Stimulated activated CD8-positive, alpha-beta memory T cell treated with anti-CD3 and anti-CD28 coated beads, Interleukin-4, amount 100 ng/mL, for 1 hour (primary cell): ENCODE measurements at places on chromosomes 4 and X.

GRCh38 chrX:135264206-135264605, 12.3 kb downstream of the ETDA start:
- DNase-seq: no peak

DNA sequence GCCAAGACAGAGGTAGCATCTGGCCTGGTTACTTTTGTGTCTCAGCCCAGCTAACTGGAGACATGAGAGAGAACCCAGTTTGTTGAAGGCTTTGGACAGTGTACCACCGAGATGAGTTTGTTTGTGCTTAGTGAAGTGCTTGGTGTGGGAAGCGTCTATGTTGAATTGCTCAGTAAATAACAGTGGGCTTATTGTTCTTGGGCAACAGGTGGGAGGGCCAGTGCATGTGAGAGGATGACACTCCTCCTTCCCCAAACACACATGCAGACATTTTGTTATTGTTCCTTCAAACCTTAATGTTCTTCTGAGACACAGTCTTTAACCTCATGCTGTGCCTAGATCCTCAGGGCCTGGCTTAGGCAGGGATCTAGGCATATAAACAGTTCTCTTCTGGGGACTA, 39.7 kb downstream of the MSN start:
- DNase-seq: no peak

DNA sequence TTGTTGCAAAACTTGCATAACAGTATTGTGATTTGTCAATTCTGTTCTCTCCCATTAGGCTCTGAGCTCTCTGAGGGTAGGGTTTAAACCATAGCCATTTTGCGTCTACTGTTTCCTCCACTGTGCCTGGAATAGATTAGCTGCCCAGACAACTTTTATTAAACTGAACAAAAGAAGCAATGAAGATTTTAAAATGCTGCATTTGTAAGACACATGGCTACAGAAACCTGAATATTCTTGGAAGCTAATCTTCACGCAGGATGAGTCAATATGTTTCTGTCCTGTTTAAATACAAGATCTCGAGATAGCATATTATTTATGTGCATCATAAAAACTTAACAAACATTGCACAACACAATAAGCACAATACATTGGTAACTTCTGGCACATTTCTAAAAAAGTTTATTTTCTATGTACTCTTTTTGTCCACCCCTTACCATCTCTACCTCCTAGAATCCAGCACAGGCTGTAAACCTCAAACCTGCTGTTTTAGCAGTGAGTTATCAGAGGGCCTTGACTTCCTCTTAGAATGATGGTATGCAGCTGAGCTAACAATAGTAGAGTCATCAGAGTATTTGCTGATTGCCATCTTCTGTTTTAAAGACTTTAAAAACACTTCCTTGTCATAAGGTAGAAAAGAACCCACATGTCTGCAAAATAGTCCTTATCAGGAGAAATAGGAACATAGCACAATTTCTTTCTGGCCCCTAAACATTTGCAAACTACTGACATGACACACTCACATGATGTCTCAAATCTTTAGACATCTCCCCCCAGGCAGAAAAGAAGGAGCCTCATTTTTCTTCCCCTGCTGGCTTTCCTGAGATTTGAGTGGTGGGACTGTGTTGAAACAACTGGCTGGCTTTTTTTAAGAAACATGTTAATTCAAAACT, 10.6 kb upstream of the CCNG2 start:
- no peak for DNase-seq

DNA sequence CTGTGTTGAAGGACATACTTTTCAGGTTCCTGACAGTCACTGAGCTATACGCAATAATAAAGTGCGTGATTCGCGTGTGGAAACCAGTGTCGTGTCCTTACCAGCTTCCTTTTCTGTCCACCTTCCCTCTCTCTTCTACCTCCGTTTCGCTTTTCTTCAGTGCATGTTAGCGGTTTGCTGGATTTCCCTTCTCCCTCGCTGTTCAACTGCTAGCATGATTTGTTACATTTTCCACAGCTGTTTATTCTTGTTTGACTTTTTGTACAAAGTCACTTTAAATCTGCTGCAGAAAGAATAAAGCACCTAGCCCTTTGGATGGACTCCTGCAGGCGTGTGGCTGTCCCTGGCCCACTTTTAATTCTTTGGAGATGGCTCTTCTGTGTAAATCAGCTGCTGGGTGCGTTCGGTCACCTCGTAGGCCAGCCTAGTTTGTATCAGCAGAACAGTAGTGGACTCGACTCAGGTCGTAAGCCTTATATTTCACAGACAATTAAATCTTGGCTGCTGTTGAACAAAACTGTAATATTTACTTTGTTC, 8.9 kb upstream of the HAND2 start:
- DNase-seq: no peak

GRCh38 chr4:155495572-155496293, 119.0 kb upstream of the MAP9 start:
- DNase-seq: no peak

GRCh38 chr4:4734425-4734824, 125.0 kb upstream of the MSX1 start:
- no peak for DNase-seq

DNA sequence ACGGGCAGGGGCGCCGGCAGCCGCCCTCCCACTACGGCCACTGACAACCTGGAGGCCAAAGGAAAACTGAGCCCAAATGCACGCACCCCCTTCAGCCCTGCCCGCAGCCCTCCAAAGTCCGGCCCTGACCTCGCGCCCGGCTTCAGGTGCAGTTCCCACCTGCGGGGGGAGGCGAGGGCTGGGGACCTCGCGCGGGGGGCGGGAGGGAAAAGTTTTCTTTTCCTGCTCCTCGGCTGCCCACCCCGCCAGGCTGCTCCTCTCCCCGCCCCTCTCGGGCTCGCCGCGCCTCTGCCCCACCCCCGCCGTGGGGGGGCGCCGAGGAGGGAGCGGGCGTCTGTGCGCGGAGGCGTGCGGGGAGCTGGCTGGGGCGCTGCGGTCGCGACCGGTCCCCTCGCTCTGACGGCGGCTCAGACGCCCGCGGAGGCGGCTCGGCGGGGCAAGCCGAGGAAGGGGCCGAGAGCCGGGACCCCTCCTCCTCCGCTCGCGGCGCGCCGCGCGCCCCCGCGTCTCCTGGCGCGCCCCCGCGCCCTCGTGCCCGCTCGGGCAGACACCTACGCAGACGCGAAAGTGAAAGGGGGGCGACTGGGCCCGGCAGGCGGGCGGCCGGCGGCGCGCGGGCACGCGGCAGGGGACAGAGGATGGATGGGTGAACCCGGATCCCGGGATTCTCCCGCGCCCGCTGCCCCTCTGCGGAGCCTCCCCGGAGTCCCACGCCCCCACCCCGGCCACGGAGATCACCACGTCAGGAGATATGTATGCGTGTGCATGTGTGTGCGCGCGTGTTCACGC, 3.1 kb upstream of the NR3C2 start:
- peak; percentile 56 for DNase-seq

- DNase-seq: no peak
Measured at GRCh38 chrX:73849073-73849472, 286.1 kb downstream of the CHIC1 start.

DNA sequence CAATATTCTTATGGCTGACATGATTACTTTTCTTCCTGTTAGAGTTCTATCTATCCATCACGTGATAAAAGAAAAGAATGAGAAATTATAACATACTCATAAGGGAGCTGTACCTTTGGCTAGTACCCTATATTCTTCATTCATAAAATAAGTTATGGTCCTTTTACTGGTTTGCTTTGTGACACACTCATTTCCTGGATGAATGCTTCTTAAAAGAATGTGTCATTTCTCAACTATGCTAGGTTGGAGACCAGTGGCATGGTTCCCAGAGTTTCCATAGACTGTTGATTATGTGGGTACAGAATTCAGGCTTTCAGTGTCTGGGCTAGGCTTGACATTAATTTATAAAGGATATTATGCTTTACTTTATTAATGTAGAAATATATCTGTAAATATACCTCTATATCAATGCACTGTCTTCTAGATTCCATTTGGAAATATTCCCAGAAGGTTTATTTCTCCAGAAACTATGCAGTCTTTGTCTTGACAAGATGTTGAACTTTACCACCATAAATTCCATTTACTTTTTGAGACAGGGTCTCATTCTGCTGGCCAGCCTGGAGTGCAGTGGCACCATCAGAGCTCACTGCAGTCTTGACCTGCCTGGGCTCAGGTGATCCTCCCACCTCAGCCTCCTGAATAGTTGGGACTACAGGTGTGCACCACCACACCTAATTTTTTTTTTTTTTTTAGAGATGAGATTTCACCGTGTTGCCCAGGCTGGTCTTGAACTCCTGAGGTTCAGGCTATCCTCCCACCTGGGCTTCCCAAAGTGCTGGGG, 23.8 kb downstream of the NUDT6 start:
- DNase-seq: no peak

DNA sequence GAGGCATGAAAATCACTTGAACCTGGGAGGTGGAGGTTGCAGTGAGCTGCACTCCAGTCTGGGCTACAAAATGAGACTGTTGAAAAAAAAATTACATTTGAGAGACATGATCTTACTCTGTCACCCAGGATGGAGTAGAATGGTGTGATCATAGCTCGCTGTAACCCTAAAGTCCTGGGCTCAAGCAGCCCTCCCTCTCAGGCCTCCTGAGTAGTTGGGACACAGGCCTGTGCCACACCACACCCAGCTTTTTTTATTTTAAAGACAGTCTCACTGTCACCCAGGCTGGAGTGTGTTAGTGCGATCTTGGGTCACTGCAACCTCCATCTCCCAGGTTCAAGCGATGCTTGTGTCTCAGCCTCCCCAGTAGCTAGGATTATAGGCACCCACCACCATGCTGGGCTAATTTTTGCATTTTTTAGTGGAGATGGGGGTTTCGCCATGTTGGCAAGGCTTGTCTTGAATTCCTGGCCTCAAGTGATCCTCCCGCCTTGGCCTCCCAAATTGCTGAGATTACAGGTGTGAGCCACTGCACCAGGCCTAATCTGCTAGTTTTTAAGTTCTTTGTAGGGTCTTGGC, 6.1 kb downstream of the RPS3A start:
- DNase-seq: no peak

DNA sequence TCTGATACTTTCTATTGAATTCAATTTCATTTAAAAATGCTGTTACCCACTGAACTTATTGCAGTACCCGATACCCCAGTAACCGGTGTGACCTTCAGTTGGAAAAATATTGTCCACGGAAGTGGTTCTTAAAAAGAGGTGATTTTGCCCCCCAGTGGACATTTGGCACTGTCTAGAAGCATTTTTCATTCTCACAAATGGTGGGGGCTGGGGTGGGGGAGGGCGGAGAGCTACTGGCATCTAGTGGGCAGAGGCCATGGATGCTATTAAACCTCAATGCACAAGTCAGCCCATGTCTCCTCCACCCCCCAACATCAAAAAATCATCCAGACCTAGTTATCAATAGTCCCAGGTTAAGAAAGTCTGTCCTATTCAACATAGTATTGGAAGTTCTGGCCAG, 19.6 kb upstream of the CHM start:
- DNase-seq: no peak

GRCh38 chrX:14554131-14554715, 24.9 kb downstream of the GLRA2 start:
- DNase-seq: no peak

DNA sequence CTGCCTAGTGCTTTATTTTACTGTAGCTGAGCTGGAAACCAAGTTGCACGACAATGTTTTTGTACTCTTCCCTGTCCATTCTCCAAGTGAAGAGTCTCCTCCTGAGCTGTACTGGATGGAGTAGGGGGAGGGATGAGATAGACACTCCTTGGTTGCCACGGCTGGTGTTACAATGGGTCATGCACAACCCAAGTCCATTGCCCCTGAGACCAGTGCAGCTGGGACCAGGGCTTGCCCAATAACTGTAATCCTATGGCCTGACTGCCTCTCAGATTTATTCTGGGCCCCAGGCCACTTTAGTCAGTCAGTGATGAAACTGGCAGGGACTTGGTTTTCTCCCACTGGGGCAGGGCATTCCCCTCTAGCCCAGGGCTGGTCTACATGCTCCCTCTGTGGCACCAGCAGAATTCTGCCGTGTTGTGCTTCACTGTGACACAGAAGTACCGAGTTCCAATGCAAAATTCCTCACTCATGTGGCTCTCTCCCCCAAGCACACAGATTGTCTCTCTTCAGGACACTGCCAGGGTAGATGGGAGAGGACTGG, 203.3 kb upstream of the PCDH18 start:
- DNase-seq: no peak

DNA sequence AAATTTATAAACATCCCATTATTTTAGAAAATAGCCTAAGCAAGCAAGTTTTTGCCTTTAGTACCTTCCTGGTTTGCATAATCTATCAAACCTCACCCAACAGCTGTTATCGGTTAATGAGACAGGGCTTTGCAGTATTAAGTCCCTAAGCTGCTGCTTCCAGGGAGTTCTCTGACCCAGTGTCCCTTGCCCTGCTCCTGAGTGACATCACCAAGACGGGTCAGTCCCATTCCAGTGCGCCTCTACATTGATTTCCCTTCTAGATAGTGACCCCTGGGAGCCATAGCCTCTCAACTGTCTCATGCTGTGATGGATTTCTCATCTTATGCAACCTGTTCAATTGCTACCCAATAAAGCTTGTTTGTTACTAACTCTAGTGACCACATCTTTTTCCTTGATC, 410.4 kb downstream of the SPOCK3 start:
- DNase-seq: no peak

DNA sequence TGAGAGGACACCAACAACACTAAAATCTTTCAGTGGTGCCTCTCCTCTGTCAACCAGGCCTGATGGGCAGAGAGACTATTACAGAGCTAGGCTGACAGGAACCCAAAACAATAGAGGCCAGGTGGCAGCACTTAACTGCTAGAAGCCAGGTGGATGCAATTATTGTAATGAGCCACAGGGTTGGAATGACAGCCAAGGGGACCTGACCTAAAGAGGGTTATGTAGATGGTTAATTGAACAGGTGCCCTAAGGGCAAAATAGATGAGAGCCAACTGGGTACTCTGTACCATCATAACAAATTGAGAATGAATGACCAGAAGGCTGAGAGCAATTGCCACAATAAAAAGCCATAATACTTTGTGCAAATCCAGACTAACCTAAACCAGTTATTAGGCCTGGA, 24.7 kb upstream of the FRAS1 start:
- DNase-seq: no peak

DNA sequence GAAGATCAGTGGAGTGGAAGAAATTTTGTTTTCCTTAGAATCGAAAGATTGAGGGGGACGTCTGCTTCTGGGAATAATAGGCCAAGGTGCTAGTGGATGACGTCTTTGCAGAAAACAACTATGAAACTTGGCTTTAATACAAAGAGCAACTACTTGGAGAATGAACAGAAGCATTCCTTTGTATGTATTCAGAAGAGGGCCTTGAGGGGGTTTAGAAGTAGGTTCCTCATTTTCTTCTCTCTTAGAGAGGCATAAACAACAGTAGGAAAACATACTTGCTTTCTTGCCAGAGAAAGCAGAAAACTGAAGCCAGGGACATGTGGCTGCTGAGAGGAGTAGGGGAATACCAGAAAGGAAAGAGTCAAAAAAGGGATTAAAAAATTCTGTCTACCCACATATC, 167.8 kb downstream of the ZNF330 start:
- no peak for DNase-seq

GRCh38 chr4:184477201-184477999, 3.0 kb upstream of the IRF2 start:
- no peak for DNase-seq

DNA sequence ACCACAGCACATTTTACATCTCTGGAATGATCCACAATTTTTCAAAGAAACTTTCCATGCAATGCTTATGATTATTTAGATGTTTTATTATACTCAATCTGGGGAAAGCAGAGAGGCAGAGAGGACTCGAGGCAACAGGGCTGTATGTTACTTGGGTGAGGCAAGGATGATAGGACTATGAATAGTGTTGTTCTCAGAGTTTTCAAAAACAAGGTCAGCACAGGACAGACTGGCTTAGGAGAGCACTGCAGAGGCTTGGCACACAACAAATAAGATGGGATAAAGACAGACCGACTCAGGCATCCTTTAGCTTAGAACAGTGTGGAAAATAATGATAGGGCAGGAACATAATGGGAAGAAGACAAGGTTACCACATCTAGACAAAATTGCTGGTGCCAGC, 65.4 kb downstream of the TMEM150C start:
- no peak for DNase-seq
